ENCODE measurements at places on chromosomes 3 and 15. TPM values are rescaled to one million over a fixed set of nuclear protein-coding genes. Genes with fewer than 3 reads are reported as not detected.

GRCh38 chr3:118949113-118949760 lies 85.4 kb downstream of the IGSF11 start:
- DNase-seq = no peak

CHRD gene
- total RNA-seq = 13.4 TPM

DNA sequence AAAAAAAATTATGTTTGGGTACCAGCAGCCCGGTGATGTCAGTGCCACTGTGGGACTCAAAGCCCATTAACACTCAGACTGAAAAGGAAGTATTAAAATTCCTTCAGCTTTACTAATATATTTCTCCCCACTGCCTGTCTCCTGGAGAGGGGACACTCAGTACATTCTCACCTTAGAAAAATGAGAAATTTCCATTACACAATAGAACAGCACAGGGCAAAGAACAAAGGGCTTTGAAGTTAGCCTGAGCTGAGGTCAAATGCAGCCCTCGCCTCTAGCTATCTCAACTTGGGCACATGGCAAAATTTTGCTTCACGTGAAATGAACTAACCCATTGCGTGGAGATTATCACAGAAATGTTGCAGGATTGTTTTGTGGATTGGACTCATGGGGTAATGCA lies 80.8 kb downstream of the RARB start:
- DNase-seq = no peak

- DNase-seq = no peak
Measured at GRCh38 chr15:71716990-71717389, 93.4 kb upstream of the NR2E3 start.

CTXN2 gene
- not detected for total RNA-seq

CCDC13 gene
- not detected for total RNA-seq

GRCh38 chr3:141783632-141784031 lies 20.4 kb downstream of the GRK7 start:
- DNase-seq = no peak

DNA sequence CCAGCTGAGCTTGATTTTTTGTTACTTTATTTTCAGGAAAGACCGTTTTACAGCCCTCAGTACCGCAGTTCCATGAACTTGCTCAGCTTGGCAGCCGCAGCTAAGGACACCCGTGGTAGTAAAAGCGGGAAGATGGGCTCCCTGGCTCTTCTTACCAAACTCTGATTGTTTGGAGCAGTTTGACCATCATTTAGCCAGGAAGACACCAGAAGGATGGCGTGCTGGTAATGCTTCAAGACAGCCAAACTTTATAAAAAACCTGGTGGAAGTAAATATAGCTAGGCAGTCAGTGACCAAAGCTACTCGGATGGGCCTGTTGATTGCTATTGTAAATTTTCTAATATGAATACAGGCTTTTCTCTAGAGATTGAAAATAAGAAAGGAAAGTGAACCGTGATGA lies 28.9 kb downstream of the POLR2M start:
- DNase-seq = no peak

GRCh38 chr15:35958975-35959374 lies 413.0 kb upstream of the DPH6 start:
- DNase-seq = no peak

DNA sequence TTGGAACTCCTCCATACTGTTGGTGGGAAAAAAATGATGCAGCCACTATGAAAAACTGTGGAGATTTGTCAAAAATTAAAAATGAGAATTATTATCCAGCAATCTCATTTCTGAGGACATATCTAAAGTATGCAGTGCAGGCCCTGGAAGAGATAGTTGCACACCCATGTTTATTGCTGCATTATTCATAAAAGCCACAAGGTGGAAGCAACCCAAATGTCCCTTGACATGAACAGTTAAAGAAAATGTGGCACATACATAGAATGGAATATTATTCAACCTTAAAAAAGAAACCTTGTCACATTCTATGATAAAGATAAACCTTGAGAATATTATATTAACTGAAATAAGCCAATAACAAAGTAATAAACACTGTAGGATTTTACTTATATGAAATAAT lies 80.9 kb upstream of the ARHGEF26 start:
- DNase-seq = no peak

REC114 gene
- 4.6 TPM for total RNA-seq

DNA sequence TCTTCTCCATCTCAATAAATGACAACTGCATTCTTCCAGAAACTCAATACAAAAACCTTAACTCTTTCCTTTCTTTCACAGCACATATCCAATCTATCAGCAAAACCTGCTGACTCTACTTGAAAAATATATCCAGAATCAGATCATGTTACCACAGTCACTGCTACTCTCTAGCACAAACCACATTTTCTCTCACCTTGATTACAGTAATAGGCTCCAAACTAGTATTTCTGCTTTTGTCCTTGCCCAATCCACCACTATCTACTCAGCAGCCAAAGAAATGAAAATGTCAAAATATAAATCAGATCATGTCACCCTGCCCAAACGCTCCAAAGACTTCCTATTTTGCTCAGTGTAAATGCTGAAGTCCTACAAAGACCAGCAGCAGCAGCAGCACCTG lies 15.2 kb downstream of the TMCC1 start:
- no peak for DNase-seq

- no peak for DNase-seq
Measured at GRCh38 chr3:172100482-172100881, 61.1 kb downstream of the FNDC3B start.

VEPH1 gene
- total RNA-seq = 0.48 TPM

GRCh38 chr3:61597906-61598305 lies 36.5 kb downstream of the PTPRG start:
- DNase-seq = no peak

- no peak for DNase-seq
Measured at GRCh38 chr3:148450819-148451218, 246.9 kb upstream of the AGTR1 start.

DNA sequence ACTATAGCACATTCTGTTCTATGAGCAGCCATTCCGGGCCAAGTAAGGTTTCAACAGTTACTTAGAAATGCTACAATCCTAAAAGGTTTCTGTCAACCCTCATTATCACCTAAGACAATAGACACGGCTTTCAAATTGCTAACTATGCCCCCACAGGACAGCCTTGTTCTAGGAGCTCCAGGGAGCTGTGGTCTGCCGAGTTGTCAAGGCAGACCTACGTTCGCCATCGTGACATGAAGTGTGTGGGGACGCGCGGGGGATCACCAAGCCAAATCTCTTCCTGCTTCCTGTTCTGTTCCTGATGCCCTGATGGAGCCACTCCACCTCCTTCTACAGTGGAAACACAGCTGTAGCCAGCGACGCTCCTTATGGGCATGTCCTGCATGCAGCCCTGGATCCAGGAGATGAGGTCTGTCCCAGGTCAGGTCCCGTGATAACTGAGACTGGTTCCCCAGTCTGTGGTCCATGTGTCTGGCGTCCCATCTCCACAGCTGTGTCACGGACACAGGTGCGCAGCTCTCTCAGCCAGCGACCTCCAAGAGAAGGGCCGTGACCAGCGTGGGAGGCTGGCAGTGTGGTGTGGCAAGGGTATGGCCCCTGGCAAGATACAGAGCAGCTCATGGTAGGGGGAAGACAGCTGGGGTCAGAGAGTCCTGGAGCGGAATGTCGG lies 82.8 kb downstream of the PCSK6 start:
- no peak for DNase-seq

GSK3B gene
- 31.3 TPM for total RNA-seq

DNA sequence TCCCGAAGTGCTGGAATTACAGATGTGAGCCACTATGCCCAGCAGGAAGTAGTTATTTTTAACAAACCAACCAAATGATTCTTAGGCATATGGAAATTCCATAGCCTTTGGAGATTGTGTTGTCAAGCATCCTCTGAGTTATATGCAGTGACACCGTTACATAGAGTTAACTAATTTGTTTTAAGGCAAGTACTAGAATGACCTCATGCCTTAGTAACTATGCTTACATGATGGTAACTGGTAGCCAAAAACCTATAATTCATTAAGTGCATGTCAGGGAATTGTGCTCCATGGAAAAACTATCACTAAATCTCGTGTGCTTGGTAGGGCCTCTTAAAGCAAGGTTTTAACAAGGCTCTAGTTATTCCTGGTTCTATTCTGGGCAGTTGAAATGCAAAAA lies 392.8 kb downstream of the TUSC7 start:
- DNase-seq = no peak

DNA sequence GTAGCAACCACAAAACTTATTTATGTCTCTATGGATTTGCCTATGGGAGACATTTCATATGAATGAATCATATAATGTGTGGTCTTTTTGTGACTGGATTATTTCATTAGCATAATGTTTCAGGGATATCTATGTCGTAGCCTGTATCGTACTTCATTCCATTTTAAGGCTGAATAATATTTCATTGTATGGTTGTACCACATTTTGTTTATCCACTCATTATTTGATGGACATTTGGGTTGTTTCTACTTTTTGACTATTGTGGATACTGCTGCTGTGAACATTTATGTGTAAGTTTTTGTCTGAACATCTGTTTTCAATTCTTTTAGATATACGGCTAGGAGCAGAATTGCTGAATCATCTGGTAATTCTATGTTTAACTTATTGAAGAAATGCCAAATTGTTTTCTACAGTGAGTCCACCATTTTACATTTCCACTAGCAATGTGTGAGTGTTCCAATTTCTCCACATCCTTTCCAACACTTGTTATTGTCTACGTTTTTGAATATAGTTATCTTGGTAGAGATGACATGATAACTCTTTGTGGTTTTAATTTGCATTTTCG lies 134.4 kb upstream of the DAZL start:
- no peak for DNase-seq

- DNase-seq = no peak
Measured at GRCh38 chr3:39631136-39631535, 163.7 kb downstream of the MOBP start.

Measured in right atrium auricular region (tissue), 2 donors.